ENCODE measurements at places on chromosomes 13 and 19. TPM values are rescaled to one million over a fixed set of nuclear protein-coding genes. Genes with fewer than 3 reads are reported as not detected.

- H3K27ac ChIP-seq: no peak overlapping the region
- H3K4me3 ChIP-seq: no peak overlapping the region
- no peak for DNase-seq
Measured at GRCh38 chr13:108917581-108917980, 288.2 kb downstream of the MYO16 start.

RAP2A gene
- total RNA-seq: 36.8 TPM

GRCh38 chr13:110629735-110630134 is 14.4 kb downstream of the NAXD start:
- H3K27me3 ChIP-seq: no peaks in the 10 kb centered on the region
- DNase-seq: no peak
- no peaks in the 10 kb centered on the region for H3K36me3 ChIP-seq
- H3K4me3 ChIP-seq: no peak overlapping the region
- peaks cover 32% of the 10 kb centered on the region for H3K4me1 ChIP-seq

GRCh38 chr13:61830475-61830874 is 414.8 kb upstream of the PCDH20 start:
- H3K27ac ChIP-seq: no peak overlapping the region
- no peaks in the 10 kb centered on the region for H3K27me3 ChIP-seq
- H3K36me3 ChIP-seq: no peaks in the 10 kb centered on the region
- no peak for DNase-seq
- H3K4me1 ChIP-seq: no peaks in the 10 kb centered on the region

CD209 gene
- not detected for total RNA-seq

- no peaks in the 10 kb centered on the region for H3K27me3 ChIP-seq
- H3K4me3 ChIP-seq: no peak overlapping the region
- no peaks in the 10 kb centered on the region for H3K36me3 ChIP-seq
- no peak for DNase-seq
- H3K4me1 ChIP-seq: no peaks in the 10 kb centered on the region
Measured at GRCh38 chr19:6790194-6791128, 18.0 kb downstream of the VAV1 start.

GRCh38 chr13:44605275-44605674 is 29.1 kb upstream of the TSC22D1 start:
- DNase-seq: no peak
- H3K4me1 ChIP-seq: no peaks in the 10 kb centered on the region
- H3K27ac ChIP-seq: no peak overlapping the region
- no peaks in the 10 kb centered on the region for H3K36me3 ChIP-seq

GPR180 gene
- 12.3 TPM for total RNA-seq

GRCh38 chr13:22012686-22013085 is 341.8 kb downstream of the FGF9 start:
- no peak for DNase-seq
- H3K4me3 ChIP-seq: no peak overlapping the region
- peaks cover 11% of the 10 kb centered on the region for H3K4me1 ChIP-seq
- no peaks in the 10 kb centered on the region for H3K36me3 ChIP-seq
- no peak overlapping the region for H3K27ac ChIP-seq

DHDH gene
- 0.72 TPM for total RNA-seq

DNA sequence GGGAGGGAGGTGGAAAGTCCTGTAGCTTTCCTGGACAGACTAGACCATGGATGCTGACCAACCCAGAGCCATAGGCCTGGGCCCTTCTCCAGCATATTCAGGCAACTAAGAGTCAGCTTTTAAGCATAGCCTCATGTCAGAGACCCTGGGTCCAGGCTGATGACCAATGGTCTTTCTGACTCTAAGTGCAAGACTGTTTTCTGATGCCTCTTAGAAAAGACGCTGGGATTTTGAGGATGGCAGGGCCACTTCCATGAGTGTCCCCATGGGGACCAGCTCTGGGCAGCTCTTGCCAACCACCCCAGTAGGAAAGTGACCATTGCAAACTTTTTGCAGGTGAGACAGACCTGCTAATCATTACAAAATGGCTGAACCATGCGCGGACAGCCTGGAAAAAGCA is 135.6 kb upstream of the KL start:
- no peaks in the 10 kb centered on the region for H3K4me1 ChIP-seq
- no peaks in the 10 kb centered on the region for H3K27me3 ChIP-seq
- no peaks in the 10 kb centered on the region for H3K36me3 ChIP-seq
- H3K4me3 ChIP-seq: no peak overlapping the region
- DNase-seq: no peak
- no peak overlapping the region for H3K27ac ChIP-seq

BRSK1 gene
- total RNA-seq: 3.3 TPM

CTXN1 gene
- total RNA-seq: 4.3 TPM

GRCh38 chr13:45209229-45209628 is 8.4 kb upstream of the KCTD4 start:
- no peaks in the 10 kb centered on the region for H3K27me3 ChIP-seq
- peaks cover 13% of the 10 kb centered on the region for H3K4me1 ChIP-seq
- H3K27ac ChIP-seq: no peak overlapping the region

DNA sequence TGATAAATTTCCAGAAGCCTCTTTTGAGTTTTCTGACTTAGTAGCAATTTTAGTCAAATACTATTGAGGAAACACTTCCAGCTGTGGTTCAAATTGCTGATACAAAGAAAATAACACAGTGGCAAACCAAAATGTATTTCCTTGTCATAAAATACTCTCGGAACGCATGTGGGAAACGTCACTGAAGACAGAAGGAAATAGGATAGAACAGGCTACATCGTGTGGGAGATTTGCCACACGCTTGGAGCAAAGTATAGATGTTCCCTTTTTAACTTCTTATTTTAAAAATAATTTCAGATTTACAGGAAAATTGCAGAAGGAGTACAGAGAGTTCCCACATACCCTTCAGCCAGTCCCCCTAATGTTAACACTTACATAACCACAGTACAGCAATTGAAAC is 88.8 kb downstream of the ING1 start:
- no peak overlapping the region for H3K27ac ChIP-seq
- H3K4me1 ChIP-seq: peaks cover 5% of the 10 kb centered on the region
- H3K36me3 ChIP-seq: no peaks in the 10 kb centered on the region
- no peak for DNase-seq
- no peak overlapping the region for H3K4me3 ChIP-seq
- H3K27me3 ChIP-seq: no peaks in the 10 kb centered on the region

DNA sequence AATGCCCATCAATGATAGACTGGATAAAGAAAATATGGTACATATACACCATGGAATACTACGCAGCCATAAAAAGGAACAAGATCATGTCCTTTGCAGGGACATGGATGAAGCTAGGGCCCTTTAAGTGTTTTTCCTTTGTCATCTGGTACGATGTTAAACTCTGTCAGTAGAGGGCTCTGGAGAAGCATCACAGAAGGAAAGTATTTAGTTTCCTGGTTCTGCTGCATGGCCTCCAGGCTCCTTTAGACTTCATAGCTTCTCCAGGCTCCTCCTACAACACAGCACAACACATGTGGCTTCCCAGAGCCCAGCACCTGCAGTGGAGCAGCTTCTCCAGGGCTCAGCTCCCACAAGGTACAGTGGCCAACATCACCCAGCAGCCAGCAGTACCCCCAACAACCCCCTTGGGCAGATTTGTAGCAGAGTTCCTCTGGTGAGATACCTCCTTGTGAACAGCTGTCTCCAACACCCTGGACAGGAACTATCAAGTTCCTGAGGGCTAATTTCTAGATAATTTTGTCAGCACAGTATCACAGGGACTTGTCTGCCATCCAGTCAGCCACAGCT is 63.4 kb downstream of the KCTD12 start:
- H3K27ac ChIP-seq: no peak overlapping the region
- H3K4me1 ChIP-seq: no peaks in the 10 kb centered on the region
- no peaks in the 10 kb centered on the region for H3K27me3 ChIP-seq
- no peaks in the 10 kb centered on the region for H3K36me3 ChIP-seq
- H3K4me3 ChIP-seq: no peak overlapping the region

- H3K27me3 ChIP-seq: no peaks in the 10 kb centered on the region
- no peaks in the 10 kb centered on the region for H3K36me3 ChIP-seq
- no peak overlapping the region for H3K4me3 ChIP-seq
Measured at GRCh38 chr19:28500296-28500695, 712.7 kb downstream of the UQCRFS1 start.

ZNF865 gene
- 3.0 TPM for total RNA-seq

DNA sequence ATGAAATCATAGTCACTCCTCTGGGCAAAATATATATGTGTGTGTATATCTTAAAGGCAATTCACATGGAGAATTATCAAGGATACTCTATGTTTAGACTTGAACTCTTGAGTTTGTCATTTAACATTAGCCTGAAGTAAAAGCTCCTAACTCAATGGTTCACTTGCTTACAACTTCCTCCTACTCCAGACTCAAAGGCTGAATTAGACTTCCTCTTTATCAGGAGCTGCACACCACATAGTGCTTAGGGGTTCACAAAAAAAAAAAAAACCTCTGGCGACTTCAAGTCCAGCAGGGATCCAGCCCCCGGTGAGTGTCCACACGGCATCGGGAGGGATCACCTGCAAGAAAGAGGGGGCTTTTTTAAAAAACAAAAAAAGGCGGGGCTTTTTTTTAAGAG is 68.2 kb upstream of the LSM14A start:
- no peak overlapping the region for H3K27ac ChIP-seq
- H3K36me3 ChIP-seq: no peaks in the 10 kb centered on the region
- no peaks in the 10 kb centered on the region for H3K4me1 ChIP-seq
- no peak for DNase-seq
- no peak overlapping the region for H3K4me3 ChIP-seq

DNA sequence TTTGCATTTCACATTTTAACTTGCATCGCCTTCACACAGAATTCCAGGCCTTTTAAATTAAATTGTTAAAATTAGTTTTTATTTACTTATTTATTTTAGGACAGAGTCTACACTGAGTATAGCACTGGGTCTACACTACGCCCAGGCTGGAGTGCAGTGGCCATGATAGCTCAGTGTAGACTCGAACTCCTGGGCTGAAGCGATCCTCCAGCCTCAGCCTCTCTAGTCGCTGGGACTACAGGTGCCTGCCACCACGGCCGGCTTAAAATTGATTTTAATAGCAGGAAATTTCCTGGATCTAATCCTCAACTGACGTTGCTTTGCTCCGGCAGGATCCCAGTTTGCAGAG is 301 bp upstream of the ZNF610 start:
- peak overlapping the region; percentile 94 for H3K27ac ChIP-seq
- H3K27me3 ChIP-seq: no peaks in the 10 kb centered on the region

Data from hepatocyte (in vitro differentiated cells).